ENCODE measurements at places on chromosomes 3 and 15. TPM values are rescaled to one million over a fixed set of nuclear protein-coding genes. Genes with fewer than 3 reads are reported as not detected.

Gene MESP2
- 0.19 TPM for total RNA-seq

DNA sequence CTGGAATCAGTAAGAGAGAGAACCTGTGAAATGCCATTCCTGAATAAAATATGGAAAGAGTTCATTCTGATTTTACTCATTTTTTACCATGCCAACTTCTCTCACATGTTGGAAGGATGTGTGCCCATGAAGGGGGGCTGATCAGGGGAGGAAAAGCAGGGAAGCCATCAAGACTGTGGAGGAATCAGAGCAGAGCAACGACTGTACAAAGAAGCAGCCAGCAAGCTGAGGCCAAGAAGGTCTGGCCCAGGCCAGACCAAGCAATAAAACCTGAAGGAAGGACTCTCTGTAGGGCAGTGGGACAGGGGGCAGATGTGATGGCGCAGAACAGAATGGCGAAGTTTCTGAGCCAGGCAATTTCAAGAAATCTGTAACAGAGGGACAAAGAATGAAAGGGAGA lies 24.0 kb upstream of the ARNT2 start:
- DNase-seq, result no peak

GRCh38 chr3:104127830-104128229 lies 1238.9 kb upstream of the ALCAM start:
- DNase-seq, result no peak

Gene LTK
- 0.65 TPM for total RNA-seq

DNA sequence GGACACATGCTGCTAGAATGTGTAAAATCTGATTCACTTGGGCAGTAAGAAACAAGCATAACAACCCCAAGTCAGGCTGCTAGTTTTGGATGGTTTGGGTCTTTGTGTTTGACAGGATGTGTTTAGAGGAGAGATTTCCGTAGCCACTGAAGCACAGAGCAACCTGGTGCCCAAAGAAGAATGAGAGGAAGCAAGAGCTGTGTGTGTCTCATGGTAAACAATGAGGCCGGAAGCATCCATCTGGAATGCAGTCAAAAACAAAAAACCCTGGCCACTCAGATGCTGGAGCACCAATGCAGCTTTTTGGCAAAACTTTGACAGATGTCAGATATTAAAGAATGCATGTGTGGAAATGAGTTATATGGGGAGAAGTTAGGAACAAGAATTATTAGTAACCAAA lies 39.4 kb upstream of the SNRK start:
- no peak for DNase-seq
